Activated CD4-positive, alpha-beta T cell treated with anti-CD3 and anti-CD28 coated beads, Interleukin-2, amount 50 U/mL, for 48 hours (primary cell): ENCODE measurements at places on chromosomes 13 and 19.
A peak's percentile ranks its signal among the peaks of the same experiment; 100 is the strongest.

DNA sequence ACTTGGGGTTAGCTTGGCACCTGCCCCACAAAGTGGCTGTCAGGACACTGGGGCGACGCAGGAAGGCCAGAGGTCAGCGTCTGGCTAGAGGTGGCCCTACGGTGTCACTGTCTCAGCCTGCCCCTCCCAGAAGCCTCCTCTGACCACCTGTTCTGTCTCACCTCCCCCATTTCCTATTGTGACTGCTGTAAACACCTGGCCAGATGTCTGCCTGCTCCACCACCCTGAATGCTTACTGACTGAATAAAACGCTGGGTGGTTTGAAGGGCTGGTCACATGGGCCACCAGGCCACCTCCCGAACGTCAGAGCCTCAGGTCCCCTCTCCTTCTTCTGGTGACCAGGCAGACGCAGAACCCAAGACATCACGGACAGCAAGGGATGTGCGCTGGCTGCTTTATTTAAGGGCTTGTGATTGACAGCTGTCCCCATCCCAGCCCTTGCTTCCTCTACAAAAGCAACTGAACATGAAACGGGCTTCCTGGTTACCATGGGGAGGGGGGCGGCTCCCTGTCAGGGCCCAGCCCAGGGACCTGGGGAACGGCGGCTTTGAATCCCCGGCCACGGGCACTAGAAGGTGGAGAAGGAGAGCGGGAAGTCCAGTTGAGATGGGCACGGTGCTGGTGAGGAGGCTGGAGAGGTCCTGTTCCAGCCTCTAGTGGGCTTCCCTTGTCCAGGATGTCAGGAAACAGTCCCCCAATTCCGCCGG lies 6.2 kb downstream of the ELOF1 start:
- DNase-seq, result no peak

DNA sequence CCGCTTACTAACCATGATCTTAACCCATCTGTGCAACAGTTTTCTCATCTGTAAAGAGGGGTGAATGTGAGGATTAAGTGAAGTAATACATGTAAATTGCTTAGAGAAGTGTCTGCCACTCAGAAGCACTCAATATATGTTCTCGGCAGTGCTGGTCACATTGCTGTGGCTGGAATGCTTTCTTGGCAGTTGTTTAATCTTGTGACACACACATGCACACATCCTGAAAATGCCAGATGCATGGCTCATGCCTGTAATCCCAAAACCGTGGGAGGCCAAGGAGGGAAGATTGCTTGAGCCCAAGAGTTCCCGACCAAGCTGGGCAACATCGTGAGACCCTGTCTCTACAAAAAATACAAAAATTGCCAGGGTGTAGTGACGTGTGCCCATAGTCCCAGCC lies 4.9 kb upstream of the DMKN start:
- DNase-seq, result no peak

- no peak for DNase-seq
Observed at GRCh38 chr13:65613004-65613403, 1617.1 kb downstream of the PCDH9 start.

DNA sequence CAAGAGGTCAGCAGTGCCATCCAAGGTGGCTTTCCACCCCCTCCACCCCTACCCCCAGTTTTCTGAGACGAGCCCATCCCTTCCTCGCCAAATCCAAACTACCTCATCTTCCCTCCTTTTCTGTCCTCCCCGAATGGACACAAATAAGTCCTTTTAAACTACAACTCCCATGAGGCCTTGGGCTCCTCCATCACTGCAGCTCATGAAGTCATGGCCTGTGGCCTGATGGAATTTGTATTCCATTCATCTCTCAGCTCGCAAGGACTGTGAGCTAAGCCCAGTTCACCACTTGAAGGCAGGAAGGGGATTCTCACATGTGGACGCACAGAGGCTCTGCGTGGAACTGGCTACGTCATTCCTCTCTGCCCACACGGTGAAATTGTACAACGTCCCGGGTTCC lies 12.5 kb downstream of the PTPRH start:
- no peak for DNase-seq

- DNase-seq, result peak; percentile 80
Observed at GRCh38 chr19:14381689-14382474, 638 bp downstream of the ADGRE5 start.

DNA sequence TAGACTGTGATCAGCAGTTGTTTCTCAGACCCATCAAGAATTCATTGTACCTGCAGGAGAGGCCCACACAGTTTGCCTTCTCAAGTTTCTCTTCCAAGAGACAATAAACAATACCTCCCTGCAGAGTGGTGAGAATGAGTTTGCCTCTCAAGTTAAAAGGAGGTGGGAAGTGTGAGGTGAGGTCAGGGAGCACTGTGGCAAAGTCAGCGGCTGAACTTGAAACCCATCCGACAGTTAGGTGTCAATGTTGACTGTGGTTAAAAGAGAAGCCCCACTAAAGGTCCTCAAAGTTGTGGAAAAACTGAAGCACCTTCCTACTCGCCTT lies 72.9 kb upstream of the TSC22D1 start:
- DNase-seq, result peak; percentile 52

DNA sequence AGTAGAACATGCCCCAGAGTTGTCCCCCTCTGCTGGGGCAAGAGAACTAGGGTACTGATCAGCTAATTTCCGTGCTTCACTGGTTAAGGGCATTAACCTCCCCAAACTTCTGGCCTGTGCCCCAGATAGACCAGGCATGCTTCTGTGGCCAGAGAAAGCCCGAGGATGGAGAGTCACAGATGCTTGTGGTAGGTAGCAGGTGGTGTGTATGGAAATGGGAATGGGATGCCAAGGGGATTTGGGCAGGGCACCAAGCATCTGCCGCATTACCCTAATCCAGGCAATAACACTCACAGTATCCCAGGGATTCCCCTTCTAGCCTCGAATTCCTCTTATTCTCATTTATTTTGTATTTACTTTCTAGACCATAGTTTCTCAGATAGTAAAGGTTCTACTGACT lies 124.8 kb upstream of the KLF12 start:
- no peak for DNase-seq

- no peak for DNase-seq
Observed at GRCh38 chr13:103866048-103866447, 799.8 kb upstream of the SLC10A2 start.
